ENCODE measurements at places on chromosomes 7 and 10.

DNA sequence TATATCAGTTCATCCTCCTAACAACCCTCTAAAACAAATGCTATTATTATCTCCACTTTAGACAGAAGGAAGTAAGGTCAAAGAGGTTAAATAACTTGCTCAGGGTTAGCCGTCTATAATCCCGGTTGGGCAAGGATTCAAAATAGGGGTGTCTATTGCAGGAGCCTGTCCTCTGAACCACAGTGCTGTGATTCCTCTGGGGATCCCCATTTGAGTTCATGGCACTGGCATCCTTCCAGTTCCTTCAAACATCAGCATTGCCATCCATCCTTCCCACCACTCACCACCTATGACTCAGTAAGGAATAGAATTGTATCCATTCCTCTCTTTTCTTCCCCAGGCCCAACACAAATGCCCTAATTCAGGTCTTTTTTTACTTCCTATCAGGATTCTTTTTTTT, 25.6 kb downstream of the HPS6 start:
- no peak for DNase-seq

- DNase-seq = no peak
Measured at GRCh38 chr7:36388423-36388822, 1.2 kb upstream of the ANLN start.

DNA sequence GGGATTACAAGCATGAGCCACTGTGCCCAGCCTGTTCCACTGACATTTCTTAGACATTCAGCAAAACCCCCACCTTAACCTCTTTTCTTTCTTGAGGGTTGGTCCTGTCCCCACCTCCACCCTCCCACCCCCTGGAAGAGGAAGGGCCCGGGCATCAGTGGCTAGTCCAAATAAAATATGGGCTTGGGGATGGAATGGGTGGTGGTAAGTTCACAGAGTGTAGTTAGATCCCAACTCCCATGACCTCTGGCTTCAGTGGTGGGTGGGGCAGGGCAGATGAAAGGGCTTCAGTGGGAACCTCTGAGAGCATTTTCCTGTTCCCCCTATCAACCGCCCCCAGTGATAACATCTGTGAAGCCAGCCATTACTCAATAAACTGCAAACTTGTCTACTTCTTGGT, 9.8 kb downstream of the SFXN3 start:
- no peak for DNase-seq

DNA sequence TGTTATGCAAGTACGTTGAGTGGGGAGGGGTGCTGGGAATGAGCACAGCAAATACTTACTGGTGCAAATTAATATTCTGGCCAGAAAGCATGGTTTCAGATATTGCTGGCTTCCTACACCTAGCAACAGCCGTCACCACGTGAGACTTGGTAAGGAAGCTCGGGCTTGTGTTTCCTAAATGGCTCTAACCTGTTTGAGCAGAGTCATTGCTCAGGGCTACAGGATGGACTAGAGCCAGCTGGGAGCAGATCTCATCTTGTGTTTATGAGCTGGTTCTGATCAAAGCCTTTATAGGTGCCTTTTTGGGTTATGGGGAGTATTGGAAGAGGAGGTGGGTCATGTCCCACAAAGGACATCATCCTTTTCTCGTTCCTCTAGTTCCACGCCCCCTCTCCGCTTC, 200.3 kb downstream of the BUB3 start:
- no peak for DNase-seq

DNA sequence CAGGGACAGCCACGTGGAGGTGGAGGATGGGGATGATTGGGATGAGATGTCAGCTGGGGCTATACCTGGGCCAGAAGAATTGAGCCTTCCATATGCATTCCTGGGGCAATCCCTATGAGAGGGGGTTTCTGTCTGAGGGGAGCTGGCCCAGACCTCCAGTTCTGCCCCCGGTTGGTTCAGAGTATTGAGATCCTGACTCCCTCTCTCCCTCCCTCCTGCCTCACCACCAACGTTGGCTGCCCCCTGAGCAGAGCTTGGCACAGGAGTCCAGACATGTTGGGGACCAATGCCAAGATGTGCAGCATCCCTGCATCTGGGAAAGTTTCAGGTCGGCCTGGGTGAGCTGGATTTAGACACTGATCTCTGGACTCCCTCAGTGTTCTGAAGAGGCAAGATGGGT, 575.2 kb upstream of the MKI67 start:
- DNase-seq = no peak

GRCh38 chr10:132479024-132479602, 58.5 kb upstream of the INPP5A start:
- DNase-seq = no peak

GRCh38 chr10:3963191-3963673, 178.2 kb upstream of the KLF6 start:
- DNase-seq = no peak

All from activated T-cell treated with anti-CD3 and anti-CD28 coated beads, Interleukin-2, amount 50 U/mL, for 72 hours (primary cell).